ENCODE measurements at places on chromosomes 4 and X.

- DNase-seq: peak; percentile 79
These were observed 292.9 kb downstream of the TLL1 start for GRCh38 chr4:166165829-166166420.

DNA sequence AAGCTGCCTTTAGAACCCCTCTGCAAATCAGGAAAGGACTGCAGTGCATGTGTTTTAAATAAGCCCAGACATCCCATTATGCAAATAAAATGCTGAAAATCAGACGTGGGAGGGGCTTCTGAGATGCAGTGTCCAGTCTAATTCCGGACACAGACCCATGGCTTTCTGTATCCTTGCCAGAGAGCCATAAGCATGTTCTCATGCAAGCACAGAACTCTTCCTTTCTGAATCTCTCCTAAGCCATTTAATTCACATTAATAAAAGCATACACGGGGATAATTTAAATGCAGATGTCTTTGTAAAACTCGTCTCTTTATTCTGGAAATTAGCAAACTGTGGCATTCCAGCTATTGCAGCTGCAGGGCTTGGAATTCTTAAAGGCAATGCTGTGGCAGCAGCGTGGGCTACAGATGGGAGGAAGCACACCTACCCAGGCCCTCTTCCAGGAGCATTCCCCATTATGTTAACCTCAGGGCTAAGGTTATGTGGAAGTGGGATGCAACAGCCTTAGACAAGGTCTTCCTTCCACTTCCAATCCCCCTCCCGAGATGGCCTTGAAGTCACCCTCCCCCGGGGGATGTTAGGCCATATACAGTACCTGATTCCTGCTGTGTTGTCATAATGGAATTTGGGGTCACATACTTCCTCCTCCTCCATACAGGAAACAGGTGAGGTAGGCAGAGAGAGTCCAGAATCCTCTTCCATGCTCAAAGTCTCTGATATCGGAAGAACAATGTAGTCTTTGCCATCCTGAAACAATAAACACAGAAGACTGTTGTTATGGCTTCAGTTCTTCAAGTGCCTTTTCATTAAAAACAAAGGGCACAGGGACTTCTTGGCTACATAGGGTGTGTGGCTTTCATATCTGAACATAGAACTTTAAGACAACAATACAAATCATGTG lies 38.1 kb downstream of the KDR start:
- DNase-seq: no peak

DNA sequence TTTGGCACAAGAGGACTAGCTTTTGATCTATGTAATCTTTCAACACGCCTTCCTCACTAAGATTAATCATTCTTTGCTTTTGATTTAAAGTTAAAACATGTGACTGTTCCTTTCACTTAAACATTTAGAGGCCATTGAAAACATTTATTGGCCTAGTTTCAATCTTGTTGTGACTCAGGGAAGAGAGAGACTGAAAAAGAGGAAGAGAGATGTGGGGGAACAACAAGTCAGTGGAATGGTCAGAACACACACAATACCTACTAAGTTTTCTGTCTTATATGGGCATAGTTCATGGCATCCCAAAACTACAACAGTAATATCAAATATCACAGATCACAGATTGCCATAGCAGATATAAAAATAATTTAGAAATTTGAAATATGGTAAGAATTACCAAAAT lies 812.9 kb upstream of the AGA start:
- no peak for DNase-seq

DNA sequence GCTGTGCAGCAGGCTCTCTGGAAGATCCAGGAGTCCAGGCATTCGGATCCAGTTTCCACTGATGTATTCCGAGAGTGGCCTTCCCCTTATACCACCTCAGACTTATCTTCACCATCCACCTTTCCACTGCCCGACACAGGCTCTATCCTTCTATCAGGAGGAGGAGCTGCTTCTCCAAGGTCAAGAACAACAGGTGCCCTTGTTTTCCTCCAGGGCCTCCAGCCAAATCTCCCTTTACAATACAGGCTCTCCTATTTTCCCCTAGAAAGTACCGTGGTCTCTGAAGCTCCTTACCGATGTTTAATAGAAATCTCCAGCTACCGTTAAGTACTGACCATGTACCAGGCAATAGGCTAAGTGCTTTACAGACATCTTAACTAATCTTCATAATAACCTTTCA lies 61.3 kb downstream of the AFAP1 start:
- no peak for DNase-seq

GRCh38 chr4:164706675-164707074 lies 47.3 kb upstream of the SMIM31 start:
- DNase-seq: peak; percentile 64

DNA sequence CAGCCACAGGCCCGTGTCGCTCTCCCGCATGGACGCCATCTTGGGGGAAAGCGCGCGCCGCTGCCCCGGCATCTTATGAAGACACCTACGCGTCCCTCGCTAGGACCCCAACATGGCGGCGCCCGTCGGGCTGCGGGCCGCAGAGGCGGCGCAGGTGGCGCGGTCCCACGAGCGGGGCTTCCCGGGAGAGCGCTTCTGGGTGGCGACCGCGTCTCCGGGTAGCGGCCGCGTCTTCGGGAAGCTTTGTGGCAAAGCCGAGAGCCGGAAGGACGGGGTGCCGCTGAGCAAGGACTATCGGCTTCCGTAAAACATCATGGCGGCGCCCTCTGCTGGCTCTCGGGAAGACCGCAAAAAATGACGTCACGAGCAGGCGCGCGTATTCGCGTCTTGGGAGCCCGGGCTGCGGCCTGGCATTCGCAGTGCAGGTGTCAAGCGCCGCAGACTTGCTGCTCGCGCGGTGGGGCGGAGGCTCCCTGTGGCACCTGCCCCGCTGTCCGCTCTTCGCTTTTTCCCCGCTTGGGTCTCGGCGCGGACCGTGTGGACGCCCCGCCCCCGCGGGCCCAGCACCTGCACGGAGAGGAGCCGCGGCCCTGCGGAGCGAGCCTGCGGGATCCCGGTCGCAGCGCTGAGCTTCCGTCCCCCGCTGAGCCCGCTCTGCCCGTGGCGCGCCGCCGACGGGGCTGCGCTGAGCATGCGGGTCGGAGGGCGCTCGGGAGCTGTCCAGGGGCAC lies at the start of gene NELFA:
TSS of gene NELFA (minus strand) at position 54 of the 730 bp plus-strand sequence. CDS start at position 39, 15 bp downstream.
- peak; percentile 99 for DNase-seq

- DNase-seq: peak; percentile 53
These were observed 7.9 kb downstream of the TRPC3 start for GRCh38 chr4:121943941-121944340.
